ENCODE measurements at places on chromosomes 7 and 10. TPM values are rescaled to one million over a fixed set of nuclear protein-coding genes. Genes with fewer than 3 reads are reported as not detected.

The TRIM50 gene
- not detected for total RNA-seq

The YWHAG gene
- total RNA-seq, result 189 TPM

The PAPSS2 gene
- total RNA-seq, result 19.7 TPM

The NPC1L1 gene
- total RNA-seq, result 0.06 TPM

The MAGI2 gene
- 0.49 TPM for total RNA-seq

The STRIP2 gene
- 6.5 TPM for total RNA-seq

The PIP gene
- total RNA-seq, result 0.16 TPM

The PRDX3 gene
- total RNA-seq, result 310 TPM

The PRSS37 gene
- not detected for total RNA-seq

Data from A549 treated with AZD2906 at 1 μM for 4 hours (cell line).